ENCODE measurements at places on chromosomes 11 and 22.

GRCh38 chr11:34044664-34045485, 6.7 kb upstream of the CAPRIN1 start:
- peak; percentile 77 for DNase-seq

DNA sequence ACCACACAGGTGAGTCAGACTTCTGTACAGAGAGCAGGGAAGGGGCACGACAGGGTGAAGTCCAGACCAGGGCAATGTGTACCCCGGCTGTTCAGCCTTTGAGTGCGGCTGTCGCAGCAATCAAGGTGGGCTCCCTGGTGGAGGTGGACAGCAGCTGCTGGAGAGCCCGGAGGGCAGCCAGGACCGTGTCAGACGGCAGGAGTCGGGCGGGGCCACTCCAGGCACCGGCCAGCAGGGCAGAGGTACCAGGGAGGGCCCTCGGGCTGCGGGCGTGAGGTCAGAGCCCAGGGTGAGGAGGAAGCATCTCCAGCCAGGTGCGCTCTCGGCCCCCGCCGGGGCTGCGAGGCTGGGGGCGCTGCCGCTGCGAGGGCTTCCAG, 802 bp upstream of the PIM3 start:
- DNase-seq, result no peak

DNA sequence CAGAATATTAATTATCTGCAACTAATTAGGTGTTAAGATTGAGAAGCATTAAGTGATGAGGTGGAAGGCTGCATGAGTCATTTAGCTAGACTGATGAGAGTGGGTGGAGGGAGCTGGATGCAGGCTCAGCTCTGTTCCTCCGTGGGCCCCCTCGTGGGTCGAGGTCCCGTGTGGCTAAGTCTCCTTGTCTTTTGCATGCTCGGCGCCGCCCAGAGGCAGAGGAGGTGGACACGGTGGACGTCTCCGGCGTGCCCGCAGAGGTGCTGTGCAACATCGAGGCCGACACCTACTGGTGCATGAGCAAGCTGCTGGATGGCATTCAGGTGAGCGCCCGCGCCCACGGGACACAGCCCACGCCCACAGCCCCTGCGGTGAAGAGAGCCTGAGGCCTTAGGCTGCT, 211.6 kb downstream of the TBC1D22A start:
- DNase-seq, result no peak

GRCh38 chr11:8085011-8085645, 4.1 kb downstream of the TUB start:
- DNase-seq, result no peak

- DNase-seq, result no peak
These were observed 1.0 kb downstream of the SSTR3 start for GRCh38 chr22:37211075-37211865.

GRCh38 chr22:29265929-29266328, 1.9 kb downstream of the RHBDD3 start:
- no peak for DNase-seq

GRCh38 chr11:78567209-78567608, 7.5 kb downstream of the NARS2 start:
- DNase-seq, result no peak

DNA sequence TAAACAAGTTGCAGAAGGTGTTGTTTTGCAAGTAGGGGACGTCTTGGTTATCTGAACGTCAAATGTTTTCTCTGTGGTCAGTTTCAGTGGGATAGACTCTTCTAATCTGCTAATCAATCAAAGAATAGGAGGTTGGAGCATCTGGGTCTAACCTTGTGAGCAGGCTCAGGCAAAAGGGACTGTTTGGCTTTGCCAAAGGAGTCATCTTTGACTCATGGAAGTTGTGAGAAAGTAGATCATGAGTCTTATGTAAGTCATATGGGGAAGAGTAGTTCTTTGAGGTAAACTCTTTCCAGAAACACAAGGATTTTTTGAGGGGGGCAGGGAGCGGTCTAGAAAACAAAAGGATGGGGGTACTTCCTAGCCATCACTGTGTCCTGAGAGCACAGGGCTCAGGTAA, 27.1 kb upstream of the TOP3B start:
- no peak for DNase-seq

GRCh38 chr11:16902781-16903378, 111.3 kb downstream of the PLEKHA7 start:
- no peak for DNase-seq

DNA sequence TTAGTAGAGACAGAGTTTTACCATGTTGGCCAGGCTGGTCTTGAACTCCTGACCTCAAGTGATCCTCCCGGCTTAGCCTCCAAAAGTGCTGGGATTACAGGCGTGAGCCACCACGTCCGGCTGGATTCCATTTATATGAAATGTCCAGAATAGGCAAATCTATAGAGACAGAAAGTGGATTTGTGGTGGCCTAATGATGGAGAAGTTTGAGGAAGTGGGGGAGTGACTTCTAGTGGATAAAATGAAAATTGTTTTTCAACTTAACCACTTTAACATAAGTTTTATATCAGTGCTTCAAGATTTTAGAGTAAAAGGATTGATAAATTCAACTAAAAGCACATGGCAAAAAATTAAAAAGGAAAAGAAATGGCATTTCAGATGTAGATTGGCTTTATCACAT, 66.2 kb downstream of the HIPK3 start:
- no peak for DNase-seq

DNA sequence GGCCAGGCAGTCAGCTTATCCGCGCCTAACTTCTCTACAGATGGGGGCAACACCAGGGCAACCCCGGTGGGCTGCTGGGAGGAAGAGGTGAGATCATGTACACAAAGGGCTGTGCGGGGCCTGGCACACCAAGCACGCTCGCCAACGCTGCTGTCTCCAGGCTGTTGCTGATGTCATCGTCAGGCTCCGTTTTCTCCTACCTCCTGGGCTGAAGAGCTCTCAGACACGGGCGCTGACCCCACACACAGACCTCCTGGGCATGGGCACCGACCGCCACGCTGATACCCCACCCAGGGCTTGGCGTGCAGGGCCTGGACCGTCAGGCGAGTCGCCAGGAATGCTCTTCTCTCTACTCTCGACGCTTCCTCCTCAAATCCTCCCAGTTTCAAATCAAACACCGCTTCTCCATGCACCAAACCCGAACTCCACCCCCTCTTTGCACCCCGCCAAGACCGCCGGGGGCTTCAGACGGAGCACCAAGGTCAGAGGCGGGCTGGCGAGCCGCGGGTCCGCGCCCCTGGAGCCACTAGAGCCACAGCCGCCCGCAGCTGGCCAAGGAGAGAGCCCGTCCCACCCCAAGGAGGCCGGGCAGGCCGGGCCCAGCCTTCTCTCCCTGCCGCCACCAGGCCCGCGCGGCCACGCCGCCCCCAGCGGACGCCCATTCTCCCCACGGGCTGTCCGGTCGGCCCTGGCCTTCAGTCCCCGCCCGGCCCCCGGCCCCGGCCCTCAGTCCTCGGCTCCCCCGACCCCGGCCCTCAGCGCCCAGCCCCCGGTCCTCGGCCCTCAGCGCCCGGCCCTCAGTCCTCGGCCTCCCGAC, 772 bp downstream of the SBF1 start:
- no peak for DNase-seq

- no peak for DNase-seq
These were observed 22.2 kb upstream of the TP53I11 start for GRCh38 chr11:44972746-44973435.

All from AG09309 (cell line).